ENCODE measurements at places on chromosomes 16 and 17.
A peak's percentile ranks its signal among the peaks of the same experiment; 100 is the strongest.

DNA sequence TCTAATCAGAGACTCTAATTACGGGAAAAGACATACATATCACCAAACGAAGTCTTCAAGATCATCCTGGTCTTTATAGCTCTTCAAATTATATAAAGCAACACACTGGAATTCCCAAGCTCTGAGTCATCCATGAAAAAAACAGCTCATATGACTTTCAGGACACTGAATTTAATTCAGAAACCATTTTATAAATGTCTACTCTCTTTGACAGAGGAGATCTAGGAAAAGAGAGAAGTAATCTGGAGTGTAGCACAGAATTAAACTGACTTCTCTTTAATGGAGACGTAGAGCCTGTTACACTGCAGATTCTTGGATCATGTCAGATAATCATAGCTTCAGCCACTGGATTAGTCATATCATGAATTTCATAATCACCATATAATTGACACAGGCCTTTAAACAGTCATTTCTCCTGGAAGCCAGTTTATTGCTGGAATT, 86.8 kb upstream of the WSB1 start:
- DNase-seq = no peak

DNA sequence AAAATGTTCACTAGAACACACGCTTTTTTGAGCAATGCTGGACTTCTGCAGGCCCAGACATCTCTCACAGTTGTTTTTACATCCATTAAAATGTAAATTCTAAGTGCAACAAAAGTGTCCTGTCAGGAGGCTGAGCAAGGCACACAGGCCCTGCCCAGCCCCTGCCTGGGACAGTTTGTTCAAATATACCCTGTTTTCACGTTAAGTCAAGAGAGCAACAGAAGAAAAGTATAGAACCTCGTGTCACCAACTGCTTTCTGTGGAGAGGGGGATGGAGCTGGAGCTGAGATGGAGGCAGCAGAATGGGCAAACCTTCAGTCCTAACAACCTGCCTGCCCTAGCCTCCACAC, 4.3 kb upstream of the HOXB2 start:
- DNase-seq = no peak

DNA sequence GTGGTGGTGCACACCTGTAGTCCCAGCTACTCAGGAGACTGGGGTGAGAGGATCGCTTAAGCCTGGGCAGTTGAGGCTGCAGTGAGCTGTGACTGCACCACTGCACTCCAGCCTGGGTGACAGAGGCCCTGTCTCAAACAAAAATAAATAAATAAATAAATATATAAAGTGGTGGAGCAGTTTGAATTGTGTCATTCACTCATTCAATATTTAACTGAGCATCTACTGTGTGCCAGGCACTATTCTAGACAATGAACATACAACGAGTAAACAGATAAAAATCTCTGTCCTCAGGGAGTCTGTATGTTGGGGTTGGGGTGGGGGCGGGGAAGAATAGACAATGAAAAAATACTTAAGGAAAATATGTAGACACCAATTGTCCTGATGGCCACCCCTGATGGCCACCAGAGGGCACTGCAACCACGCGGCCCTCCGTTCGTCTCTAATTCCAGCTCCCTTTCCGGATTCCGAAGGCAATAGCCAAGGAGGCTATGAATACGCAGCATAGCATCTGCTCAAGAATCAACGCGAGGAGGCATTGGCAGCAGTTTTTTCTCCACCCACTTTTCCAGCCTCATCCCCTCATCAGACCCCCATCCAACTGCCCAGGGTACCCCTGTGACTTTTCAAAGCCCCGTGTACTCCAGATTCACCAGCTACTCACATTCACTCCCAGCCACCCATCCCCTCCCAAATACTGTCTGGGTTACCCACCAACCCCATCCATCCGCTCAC, 21.4 kb downstream of the QPRT start:
- DNase-seq = peak; percentile 33

- no peak for DNase-seq
Observed at GRCh38 chr16:66682271-66682670, 14.3 kb downstream of the CMTM4 start.

DNA sequence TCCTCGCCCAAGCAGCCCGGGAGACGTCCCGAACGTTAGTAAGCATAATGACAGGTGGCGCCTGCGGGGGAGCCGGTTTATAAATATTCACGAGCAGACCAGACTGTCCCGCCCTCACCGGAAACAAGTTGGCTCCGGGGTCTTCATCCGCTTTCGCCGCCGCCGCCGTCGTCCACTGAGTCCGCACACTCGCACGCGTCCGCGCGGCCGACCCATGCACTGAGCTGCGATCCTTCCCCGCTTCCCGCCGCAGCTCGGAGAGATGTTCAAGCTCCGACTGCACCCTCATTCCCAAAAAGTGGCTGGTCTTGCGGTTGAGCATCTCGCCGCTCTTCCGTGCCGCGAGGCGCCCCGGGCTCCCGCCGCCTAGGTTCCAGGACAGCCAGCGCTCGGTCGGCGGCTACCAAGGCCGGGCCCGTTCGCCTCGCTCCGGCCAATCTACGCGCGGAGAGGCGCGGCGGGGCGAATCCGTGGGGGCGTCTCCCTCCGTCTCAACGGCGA, 385 bp downstream of the CFAP119 start:
- DNase-seq = peak; percentile 64

- peak; percentile 25 for DNase-seq
Observed at GRCh38 chr16:14193316-14193871, 122.3 kb downstream of the MRTFB start.

GRCh38 chr16:69465881-69466280, 41.5 kb downstream of the CYB5B start:
- DNase-seq = no peak

- no peak for DNase-seq
Observed at GRCh38 chr16:71542377-71542776, 16.2 kb downstream of the CHST4 start.

GRCh38 chr16:86569701-86570447, 3.2 kb downstream of the FOXC2 start:
- no peak for DNase-seq

GRCh38 chr17:19387921-19388521, 1.0 kb upstream of the MFAP4 start:
- no peak for DNase-seq

DNA sequence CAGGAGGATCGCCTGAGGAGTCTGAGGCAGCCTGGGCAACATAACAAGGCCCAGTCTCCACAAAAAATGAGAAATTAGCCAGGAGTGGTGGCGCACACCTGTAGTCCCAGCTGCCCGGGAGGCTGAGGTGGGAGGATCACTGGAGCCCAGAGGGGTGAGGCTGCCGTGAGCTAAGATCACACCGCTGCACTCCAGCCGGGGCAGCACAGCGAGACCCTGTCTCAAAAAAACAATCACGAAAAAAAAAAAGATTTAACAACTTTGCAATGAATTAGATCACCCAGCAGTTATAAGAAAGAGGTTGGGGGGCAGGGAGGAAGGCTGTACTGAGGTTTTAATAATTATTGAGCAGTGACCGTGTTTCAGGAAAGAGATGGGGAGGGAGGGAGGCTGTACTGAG, 49.4 kb downstream of the RPH3AL start:
- DNase-seq = no peak

- DNase-seq = no peak
Observed at GRCh38 chr17:69117855-69118784, 23.6 kb downstream of the ABCA6 start.

GRCh38 chr16:9256196-9256595, 164.8 kb downstream of the HAPSTR1 start:
- DNase-seq = no peak

DNA sequence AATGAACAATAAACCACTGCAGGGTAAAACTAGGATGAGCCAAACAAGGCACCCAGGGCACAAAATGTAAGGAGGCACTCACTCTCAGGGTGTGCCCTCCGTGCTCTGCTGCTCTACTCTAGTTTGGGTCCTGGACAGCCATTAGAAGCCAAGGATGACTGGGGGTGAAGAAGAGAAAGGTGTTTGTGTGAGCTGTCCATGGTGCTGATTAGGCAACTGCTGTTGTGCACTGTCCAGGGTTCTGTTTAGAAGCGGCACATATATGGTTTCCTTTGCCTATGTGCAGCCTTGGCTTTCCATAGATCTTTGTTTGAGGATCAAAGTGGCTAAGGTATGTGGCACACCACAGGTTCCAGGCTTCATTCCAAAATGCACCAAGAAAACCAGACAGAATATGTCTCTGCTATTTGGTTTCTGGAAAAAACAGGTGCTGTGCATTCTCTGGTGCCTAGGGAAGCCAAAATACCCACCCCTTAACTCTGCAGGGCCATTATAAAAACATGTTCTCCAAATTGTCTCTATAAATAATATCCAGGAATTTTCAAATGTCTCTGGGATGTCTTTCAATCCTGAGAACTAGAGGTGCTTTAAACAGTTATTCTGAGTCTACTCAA, 123.5 kb downstream of the CBLN1 start:
- no peak for DNase-seq

- peak; percentile 36 for DNase-seq
Observed at GRCh38 chr17:57541472-57542394, 203.4 kb downstream of the CCDC182 start.

- no peak for DNase-seq
Observed at GRCh38 chr17:40314584-40314956, 5.6 kb downstream of the RARA start.

GRCh38 chr17:42053731-42054500, 3.5 kb upstream of the C17orf113 start:
- no peak for DNase-seq

DNA sequence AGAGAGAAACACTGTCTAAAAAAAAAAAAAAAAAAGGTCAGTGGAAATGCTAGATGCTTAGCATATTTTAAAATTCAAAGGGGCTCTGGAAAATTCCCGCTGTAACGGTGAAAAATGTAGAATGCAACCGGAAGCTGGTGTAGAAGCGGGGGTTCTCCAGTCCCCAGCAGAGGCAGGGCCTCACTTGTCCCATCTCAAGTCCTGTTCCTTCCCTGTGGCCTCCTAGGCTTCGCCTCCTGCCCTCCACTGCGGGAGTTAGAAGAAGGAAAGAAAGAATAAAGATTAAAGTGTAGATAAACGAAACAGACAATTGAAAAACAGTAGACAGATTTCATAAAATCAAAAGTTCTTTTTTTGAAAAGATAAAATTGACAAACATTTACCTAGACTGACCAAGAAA, 14.8 kb upstream of the ZNF287 start:
- no peak for DNase-seq

DNA sequence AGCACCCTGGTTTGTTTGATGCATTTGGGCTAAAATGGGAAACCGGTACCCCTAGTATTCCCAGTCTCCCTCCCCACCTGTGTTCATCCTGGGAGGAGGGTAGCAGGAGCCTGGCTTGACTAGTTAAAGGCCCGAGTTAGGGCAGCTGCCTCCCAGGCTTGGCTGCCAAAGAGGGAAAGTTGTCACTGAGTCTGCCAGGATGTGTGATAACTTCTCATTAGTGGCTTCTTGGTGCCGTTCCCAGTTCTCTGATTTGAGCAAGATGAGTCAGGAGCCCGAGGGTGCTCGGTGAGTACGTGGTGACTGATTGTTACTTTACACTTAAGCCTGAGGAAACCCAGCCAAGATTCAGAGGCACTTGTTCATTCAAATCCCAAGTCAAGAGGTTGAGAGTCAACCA, 2.5 kb downstream of the KRT32 start:
- DNase-seq = no peak

DNA sequence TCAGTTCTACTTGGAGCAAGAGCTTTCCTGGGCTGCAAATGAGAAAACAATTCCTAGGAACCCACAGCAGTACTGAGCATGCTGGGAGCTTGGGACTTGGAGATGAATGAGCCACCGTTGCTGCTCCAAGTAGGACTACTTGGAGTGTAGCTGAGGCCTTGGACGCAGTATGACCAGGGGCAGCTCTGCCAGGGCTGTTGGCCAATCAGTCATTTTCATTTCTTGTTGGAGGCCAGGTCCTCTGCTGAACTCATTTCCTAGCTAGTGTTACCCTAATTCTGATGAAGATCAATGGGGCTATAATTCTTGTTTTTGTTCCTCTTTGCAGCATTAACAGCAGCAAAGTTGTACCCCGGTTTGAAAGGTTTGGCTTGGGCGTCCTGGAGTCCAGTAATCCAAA, 8.0 kb upstream of the LGALS9 start:
- DNase-seq = no peak

DNA sequence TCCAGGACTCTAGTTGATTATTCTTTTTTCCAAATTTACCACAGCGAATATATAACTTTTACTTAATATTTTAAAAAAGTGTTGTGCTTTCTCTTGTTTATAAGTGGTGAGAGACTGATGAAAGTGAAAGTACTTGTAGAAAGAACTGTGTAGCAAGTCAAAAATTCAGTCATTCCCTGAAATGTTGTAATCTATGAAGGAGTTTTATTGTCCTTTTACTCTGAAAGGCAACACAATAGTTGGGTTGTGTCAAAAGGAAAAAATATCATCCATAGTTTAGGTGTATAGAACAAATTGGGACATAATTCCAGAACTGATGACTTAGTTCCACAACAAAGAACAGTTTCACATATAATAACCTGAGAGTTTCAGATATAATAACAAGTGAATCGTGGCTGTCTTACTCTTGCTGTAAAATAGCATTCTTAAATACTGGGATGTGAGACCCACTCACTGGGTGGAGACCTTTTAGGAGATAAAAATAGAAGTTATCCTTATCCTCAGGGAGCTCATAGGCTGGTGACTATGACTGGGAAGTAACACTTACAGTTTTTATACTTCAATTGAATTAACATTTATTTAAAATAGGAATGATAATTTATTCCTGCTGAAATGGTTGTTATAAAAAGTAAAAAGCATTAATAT, 20.6 kb downstream of the CYB5B start:
- no peak for DNase-seq

DNA sequence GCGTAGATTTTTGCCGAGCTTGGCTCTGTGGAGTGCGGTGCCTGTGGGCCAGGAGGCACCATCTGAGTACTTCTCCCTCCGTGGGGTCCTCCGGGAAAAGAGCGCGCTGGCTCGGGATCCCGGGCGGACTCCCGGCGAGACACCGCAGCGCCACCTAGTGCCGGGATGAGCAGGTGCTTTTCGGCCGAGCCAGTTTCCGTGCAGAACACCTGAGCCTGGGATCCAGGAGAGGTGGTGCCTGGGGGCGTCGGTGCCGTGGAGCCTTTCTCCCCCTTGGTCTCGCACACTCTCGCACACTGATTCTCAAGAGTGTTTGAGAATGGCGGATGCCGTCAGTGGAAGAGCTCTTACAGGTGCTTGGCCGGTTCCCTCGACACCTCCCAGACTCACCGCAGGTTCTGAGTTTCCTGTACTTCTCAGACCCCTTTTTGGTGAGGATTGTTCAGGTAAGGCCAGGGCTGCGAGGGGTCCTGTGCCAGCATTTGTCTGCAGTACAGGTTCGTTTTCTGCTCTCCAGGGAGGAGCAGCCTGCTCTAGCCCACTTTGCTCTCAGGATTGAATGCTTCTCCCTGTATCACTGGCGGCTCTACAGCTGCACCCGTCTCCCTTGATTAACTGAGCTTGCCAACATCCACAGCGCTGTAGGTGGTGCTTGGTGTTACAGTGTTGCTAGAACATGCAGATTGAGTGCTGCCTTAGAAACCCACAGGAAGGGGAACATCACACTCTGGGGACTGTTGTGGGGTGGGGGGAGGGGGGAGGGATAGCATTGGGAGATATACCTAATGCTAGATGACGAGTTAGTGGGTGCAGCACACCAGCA, 23.3 kb downstream of the TBCD start:
- no peak for DNase-seq

GRCh38 chr16:58265480-58266052, 29.3 kb downstream of the PRSS54 start:
- no peak for DNase-seq

GRCh38 chr16:25030420-25031131, 15.4 kb upstream of the ARHGAP17 start:
- no peak for DNase-seq

GRCh38 chr17:39107155-39107554, 44.3 kb downstream of the PLXDC1 start:
- no peak for DNase-seq

Measured in NCI-H2227 treated with DMSO at 0.1 percent for 48 hours (cell line).